ENCODE measurements at places on chromosomes 11 and 22. TPM values are rescaled to one million over a fixed set of nuclear protein-coding genes. Genes with fewer than 3 reads are reported as not detected.

TECTA gene
- polyA plus RNA-seq: 0.97 TPM

SMC1B gene
- polyA plus RNA-seq: not detected

JAM3 gene
- polyA plus RNA-seq: 78.8 TPM

RASGRP2 gene
- 1.2 TPM for polyA plus RNA-seq

RFPL1 gene
- polyA plus RNA-seq: not detected

GLYATL1 gene
- polyA plus RNA-seq: not detected

MYEOV gene
- polyA plus RNA-seq: 3.8 TPM

APOBEC3B gene
- 19.9 TPM for polyA plus RNA-seq

MPZL2 gene
- 21.0 TPM for polyA plus RNA-seq

PRG3 gene
- polyA plus RNA-seq: not detected

PANX3 gene
- polyA plus RNA-seq: not detected

RASSF10 gene
- polyA plus RNA-seq: not detected

SAA4 gene
- not detected for polyA plus RNA-seq

GLB1L3 gene
- not detected for polyA plus RNA-seq

MCHR1 gene
- not detected for polyA plus RNA-seq

- DNase-seq: no peak
Observed at GRCh38 chr11:134474070-134474860, 62.2 kb upstream of the B3GAT1 start.

DNA sequence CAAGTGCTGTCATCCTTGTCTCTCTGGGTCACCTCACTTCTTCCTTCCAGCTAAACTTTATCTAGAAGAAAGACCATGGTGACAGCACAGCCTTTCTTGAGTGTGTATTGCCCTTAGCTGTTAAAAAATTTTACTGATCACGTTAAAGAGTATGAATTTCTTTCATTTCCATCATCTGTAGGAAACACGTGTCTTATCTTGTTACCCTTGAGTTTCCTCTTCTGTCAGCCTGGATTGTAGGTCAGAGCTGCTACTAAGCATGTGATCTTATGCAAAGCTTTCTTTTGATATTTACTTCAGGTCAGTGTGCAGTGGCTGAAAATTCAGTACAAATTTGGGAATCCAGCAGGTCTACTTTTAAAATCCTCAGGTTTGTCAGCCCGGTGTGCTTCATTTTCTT lies 512.2 kb upstream of the ARHGAP42 start:
- DNase-seq: no peak

- no peak for DNase-seq
Observed at GRCh38 chr11:824292-824880, 3.3 kb upstream of the CRACR2B start.

DNA sequence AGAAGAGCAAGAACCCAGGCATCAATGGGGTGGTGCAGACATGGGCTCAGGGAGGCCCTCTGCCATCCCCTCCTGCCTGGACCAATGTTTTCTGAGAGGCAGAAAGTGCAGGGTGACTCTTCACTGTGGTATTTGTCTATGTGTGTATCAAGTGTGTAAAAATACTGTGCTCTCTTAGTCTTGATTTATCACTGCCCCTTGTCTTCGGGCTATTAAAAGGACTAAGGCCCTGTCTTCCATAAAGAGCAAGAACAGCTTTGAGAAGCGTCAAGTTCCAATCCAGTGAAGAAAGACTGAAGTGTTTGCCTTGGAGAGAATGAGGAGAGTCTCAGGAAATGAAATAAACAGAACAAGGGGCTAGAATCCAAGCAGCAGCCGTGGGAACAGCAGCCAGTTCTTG lies 14.4 kb downstream of the PRSS23 start:
- peak; percentile 46 for DNase-seq

- DNase-seq: no peak
Observed at GRCh38 chr22:24076091-24076867, 65.2 kb downstream of the CABIN1 start.

- no peak for DNase-seq
Observed at GRCh38 chr11:75705541-75705940, 12.1 kb upstream of the MOGAT2 start.

- DNase-seq: peak; percentile 14
Observed at GRCh38 chr11:24779791-24780190, 282.9 kb downstream of the LUZP2 start.

DNA sequence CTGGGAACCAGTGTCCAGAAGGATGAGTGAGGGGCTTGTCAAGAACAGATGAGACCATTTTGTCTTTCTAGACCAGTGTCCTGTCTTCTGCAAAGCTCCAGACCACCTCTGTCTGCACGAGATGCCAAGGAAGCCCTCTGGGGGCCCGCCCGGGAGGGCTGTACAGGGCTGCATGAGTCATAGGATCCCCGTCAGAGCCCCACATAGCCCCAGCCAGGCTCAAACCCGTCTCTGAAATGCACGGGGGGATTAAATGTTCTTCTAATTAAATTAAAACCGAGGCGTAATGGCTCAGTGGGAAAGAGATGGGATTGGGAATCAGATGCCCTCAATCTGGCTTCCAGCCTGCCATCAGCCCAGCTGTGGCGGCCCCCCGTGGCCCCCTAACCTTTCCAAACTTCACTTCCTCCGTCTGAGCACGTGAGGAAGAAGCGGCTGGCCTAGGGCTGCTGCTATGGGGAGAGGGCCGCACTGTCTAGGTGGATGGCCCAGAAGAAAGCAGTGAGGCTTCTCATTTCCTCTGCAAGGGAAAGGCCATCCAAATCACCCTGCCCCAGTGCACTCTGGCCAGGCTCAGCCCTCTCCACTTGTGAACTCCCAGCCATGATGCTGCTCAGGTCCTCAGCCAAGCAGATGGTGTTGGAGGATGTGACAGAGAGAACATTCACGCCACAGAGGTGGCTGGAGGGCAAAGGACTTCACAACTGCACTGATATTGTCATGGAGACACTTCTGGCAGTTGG lies 32.8 kb downstream of the KCNQ1OT1 start:
- no peak for DNase-seq

DNA sequence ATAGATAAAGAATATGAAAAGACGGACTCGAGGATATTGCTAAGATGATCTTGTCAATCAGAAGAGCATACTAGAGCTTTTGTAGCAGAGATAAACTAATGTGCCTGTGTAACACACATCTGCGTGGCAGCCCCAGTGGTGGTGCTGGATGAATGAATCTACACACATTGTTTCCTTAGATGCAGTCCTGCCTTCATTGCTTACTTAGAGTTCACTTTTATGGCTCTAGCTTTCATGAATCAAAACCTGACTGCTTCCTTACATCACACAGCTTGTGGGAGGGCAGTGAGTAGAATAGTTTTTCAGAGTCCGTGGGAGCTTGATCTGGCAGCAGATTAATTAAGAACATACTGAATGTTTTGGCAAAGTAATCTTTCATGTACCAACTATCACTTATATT lies 83.7 kb downstream of the EXT2 start:
- DNase-seq: no peak

DNA sequence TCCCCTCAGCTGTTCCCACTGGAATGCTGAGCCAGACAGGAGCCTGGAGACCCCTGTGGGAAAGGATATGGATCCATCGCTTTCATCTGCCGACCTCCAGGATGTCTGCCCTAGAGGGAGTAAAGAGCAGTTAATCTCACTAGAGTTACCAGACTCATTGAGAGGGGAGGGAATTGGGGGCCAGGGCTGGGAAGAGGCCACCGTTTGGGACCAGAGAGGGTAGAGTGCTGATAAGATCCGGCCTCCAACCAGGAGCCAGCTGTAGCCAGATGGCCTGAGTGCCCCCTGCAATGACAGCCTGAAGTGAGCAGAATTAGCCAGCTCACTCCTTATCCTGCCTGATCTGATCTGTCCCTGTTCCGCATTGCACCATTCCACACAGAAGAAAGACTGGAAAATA lies 3.7 kb upstream of the APLNR start:
- DNase-seq: no peak

GRCh38 chr11:10436224-10436623 lies 18.8 kb upstream of the AMPD3 start:
- DNase-seq: no peak

- DNase-seq: no peak
Observed at GRCh38 chr22:19463491-19464469, 15.2 kb downstream of the UFD1 start.

- no peak for DNase-seq
Observed at GRCh38 chr22:33227791-33228190, 169.6 kb upstream of the SYN3 start.

GRCh38 chr11:119742263-119742861 lies 13.4 kb upstream of the NECTIN1 start:
- DNase-seq: no peak

GRCh38 chr11:126165757-126166156 lies 45.7 kb downstream of the RPUSD4 start:
- no peak for DNase-seq

- peak; percentile 57 for DNase-seq
Observed at GRCh38 chr11:47259232-47259977, 1.6 kb downstream of the NR1H3 start.

GRCh38 chr22:39645532-39645931 lies 75.0 kb downstream of the CACNA1I start:
- DNase-seq: no peak

DNA sequence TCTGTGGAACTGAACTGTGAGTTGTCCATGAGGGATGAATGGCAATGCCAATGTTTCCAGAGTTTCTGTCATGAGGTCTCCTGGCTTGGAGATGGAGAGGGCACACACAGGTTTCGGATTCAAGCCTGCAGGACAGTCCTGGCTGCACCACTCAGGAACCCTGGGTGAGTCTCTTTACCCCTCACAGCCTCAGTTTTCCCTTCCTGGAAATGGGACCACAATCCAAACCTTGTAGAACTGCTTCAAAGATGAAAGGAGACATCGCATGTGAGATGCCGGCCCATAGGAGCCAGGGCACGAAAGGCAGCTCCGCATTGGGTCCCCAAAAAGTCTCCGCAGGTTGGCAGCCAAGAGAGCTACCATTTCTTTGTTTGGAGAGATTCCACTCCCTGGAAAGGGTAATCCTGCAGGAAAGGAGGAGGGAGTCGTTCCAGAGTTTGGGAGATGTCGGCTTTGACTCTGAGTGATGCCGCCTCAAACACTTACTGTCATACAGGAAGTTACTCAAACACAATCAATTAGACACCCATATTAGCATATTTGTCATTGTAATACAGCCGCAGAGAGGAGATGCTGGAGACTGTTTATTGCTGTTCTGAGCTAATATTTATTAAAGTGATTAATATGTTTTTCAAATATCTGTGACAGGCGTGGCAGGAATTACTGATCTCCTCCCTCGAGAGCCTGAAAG lies 318.3 kb downstream of the MN1 start:
- DNase-seq: no peak

- peak; percentile 75 for DNase-seq
Observed at GRCh38 chr11:111777094-111778046, 11.2 kb upstream of the PPP2R1B start.

DNA sequence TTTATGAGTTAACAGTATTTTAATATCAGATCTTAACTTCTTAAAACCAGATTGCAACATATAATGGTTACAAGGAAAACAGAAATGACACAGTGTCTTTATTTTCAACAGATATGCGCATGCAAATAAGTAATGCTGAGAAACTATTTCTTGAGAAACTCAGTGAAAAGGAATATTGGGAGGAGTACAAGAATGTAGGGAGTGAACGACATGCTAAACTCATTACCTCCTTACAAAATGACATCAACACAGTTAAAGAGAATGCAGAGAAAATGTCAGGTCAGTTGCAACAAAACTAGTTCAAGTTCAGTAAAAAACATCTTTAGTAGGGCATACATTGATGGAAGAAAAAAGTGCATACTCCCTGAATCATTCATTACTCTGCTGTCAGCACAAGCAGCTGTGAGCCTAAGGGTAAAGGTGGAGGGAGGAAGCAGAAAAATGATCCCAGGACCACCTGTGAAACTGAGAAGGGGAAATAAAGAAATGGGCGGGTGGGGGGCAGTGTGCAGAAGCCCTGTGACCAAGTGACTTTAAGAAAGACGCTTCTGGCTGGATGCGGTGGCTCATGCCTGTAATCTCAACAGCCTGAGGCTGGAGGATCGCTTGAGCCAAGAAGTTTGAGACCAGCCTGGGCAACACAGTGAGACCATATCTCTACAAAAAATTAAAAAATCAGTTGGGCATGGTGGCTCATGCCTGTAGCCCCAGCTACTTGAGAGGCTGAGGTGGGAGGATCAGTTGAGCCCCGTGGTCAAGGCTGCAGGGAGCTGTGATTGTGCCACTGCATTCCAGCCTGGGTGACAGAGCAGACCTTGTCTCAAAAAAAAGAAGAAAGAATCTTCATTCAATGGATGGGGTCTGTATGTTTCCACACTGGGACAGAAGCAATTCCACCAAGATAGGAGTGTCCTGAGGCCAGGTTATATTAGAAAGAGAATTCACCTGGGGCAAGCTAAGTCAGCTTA lies 31.2 kb downstream of the CCDC83 start:
- DNase-seq: no peak

DNA sequence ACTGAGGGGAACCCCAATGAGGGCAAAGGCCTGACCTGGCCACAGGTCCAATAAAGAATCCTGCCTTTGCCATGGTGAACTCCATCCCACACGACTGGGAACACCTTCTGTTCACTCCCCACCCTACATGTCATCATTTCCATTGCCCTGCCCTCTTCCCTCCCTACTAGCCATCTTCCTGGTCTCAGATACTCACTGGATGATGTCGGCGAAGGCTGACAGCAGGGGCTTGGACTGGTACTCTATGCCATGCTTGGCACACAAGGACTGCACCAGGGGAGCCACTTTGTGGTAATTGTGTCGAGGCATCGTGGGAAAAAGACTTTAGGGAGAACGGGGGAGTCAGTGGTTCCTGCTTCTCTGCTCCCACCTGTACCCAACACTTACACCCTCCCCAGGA lies 9.9 kb downstream of the FEN1 start:
- no peak for DNase-seq

DNA sequence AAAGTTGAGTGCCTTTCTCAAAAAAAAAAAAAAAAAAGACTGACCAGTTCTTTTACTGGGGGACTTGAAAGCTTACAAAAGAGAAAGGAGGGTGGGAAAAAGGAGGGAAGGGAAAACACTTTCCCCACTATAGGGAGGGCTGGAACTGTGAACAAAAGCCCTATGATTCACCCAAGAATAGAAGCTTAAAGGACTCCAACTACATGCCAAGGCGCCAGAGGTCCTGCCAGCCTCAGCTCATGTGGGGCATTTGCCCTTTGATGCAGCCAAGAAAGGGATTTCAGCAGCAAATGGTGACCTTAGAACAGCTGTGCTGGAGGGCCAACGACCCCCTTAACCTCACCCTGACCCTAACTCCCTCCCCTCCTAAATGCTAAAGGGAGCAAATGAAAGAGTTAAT lies 160.0 kb downstream of the NTM start:
- no peak for DNase-seq

DNA sequence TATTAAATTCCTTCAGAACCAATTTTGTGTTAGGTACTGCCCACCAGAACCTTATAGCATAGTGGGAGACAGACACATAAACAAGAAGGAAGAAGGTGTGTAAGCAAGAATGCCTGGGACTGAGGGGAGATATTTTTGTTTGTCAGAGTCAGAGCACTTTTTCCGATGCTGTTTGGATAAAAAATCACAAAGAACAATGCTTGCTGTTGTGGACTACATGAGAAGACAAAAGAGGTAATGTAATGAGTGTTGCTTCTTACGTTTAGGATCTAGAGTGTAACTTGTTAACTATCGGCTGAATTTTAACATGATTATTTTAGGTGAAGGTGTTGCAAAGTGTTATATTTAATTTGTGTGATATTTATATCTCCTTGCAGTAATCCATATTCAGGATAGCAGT lies 84.9 kb downstream of the ATM start:
- no peak for DNase-seq

Data from endothelial cell of umbilical vein (primary cell).